ENCODE measurements at places on chromosomes 6 and 20.

DNA sequence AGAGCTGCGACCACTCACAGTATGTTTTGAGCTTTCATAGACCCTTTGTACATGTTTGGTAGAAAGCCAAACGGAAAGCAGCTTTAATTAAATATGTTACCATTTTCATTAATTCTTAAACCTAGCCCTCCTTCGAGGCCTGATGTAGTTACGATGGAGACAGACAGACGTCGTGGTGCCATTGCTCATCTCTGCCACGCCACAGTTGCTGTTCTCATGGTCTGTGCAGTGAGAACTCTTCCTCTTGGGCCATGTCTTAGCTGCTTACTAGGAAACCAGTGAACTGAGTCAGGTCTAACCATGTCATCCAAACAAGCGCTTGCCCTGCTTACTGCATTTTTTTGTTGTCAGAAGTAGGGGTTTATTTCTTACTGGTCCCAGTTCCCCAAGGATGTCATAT, 62.8 kb downstream of the SNX9 start:
- no peak for DNase-seq

DNA sequence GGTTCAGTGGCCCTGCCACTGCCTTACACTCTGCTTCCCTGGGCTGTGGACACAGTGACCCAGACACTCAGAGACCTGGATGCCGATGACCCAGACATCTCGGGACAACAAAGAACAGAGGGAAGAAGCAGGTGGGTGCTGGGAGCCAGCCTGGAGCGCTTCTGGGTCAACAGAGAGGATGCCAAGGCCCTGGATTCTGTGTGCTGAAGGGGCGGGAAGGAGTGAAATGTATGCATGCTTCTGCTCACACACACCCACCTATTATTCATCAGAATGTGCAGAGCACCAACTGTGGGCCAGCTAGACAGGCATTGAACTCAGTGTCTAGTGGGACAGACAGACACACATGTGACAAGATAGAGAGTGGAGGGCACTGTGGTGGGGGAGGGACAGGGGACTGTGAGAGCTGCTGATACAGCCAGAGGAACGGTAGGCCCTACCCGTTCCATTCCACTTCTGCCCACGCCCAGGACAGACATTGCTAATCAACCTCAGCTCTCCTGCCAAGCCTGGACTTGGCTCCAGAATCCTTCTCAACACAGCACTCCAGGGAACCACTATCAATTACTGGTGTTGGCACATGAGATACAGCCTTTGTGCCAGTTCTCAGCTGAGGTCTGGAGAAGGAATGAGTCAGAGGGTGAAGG, 20.2 kb downstream of the KCNK15 start:
- no peak for DNase-seq

DNA sequence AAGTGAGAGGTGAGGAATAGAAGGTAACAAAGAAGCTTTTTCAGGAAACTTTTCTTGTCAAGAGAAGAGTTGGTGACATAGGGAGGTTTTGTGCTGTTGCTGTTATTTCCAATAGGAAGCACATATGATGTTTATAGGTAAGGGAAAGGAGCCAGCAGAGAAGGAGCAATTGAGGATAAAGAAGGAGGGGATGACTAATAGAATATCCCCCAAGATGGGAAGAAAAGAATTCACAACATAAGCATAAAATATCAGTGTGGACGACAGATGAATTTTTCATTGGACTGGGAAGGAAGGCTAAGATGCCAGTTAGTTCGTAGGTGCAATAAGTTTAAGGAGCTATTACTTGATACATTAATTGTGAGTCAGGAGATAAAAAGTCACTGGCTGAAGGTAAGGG, 8.5 kb upstream of the BEND6 start:
- DNase-seq: no peak

- no peak for DNase-seq
These were observed 74.8 kb downstream of the TULP4 start for GRCh38 chr6:158387036-158387435.

- DNase-seq: no peak
These were observed 74.7 kb downstream of the MRPL14 start for GRCh38 chr6:44052419-44053023.

Measured in OCI-M1 (cell line).